ENCODE measurements at places on chromosomes 12 and 14. TPM values are rescaled to one million over a fixed set of nuclear protein-coding genes. Genes with fewer than 3 reads are reported as not detected.
A peak's percentile ranks its signal among the peaks of the same experiment; 100 is the strongest.

DNA sequence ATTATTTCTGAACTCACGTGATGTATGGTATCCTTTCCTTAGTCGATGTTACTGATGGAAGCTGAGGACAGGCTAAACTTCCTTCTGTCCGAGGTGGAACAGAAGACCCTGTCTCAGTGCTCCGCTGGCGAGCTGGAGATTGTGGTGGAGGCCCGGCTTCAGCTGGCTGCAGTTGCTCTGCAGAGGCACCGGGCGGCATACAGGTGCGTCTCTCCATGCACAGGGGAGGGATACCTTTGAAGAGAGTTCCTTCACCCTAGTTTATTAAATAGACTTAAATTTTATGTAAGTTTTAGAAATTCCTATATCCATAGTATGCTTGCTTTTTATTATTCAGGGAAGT is 186.7 kb upstream of the NEDD1 start:
- H3K4me3 ChIP-seq = no peak overlapping the region
- DNase-seq = no peak
- H3K4me1 ChIP-seq = no peaks in the 10 kb centered on the region
- H3K27ac ChIP-seq = no peak overlapping the region
- H3K27me3 ChIP-seq = no peaks in the 10 kb centered on the region
- H3K36me3 ChIP-seq = no peaks in the 10 kb centered on the region

DNA sequence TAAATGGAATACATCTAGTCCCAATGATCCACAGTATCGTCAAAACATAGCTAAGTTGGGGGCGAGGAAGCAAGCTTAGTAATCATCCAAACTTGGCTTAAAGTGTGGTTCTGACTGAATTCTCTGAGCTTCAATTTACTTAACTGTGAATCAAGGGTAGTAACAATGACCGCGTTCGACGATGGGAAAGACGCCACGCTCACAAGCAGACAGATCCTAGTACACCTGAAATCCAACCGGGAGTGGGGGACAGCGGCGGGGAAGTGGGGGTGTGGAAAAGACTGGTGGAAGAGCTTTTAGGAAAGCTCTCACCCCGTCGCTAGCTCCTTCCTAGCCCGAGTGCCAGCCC is 433 bp downstream of the COX16 start:
- peak overlapping the region; percentile 86 for H3K27ac ChIP-seq
- H3K4me1 ChIP-seq = no peaks in the 10 kb centered on the region
- no peaks in the 10 kb centered on the region for H3K27me3 ChIP-seq
- no peak for DNase-seq

DNA sequence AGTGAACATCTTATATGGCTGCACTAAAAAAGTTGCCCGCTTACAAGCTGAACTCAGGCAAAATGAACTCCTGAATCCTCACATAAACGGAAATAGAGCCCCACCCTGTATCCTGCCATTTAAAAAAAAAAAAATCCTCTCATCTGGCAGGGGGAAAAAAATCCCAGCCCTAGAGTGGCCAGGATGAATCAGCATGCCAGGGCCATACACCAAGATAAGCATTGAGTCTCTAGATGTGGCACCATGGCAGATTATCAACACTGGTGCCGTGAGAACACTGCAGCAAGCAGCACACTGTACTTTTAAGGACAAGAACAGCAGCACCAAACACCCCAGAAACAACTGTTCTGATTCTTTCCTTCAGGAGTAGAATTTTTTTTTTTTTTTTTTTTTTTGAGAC is 65.5 kb downstream of the RASSF3 start:
- no peak overlapping the region for H3K27ac ChIP-seq
- H3K4me3 ChIP-seq = no peak overlapping the region
- no peaks in the 10 kb centered on the region for H3K36me3 ChIP-seq
- no peak for DNase-seq
- no peaks in the 10 kb centered on the region for H3K27me3 ChIP-seq

DNA sequence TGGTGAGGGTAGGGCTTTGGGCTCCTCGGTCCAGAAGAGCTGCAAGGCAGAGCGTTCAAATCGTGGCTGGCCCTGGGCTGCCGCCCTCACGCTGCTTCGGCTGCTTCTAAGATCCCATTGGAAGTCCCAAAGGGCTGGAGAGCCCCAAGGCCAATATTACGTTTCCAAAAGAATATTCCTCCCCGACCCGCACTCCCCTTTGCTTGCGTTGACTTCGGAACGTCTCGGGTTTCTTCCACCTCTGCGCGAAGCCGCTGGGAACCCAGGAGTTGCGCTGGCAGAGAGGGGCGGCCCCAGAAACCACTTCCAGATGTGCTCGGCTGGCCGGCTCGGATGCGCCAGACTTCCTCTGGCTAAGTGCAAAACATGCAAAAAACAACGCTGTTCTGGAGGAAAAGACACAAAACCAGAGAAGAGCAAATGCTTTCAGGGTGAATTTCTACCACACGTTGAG is at the start of gene GLT8D2:
Gene GLT8D2 (minus strand): TSS at position 285 of the 454 bp plus-strand sequence. CDS start 30,539 bp downstream, outside the sequence.
- peak within 1 kb of the TSS; percentile 67 for H3K4me3 ChIP-seq
- H3K27me3 ChIP-seq = no peaks in the 10 kb centered on the region
- no peaks in the 10 kb centered on the region for H3K36me3 ChIP-seq
- peaks cover 3% of the 10 kb centered on the region for H3K4me1 ChIP-seq
- no peak within 1 kb of the TSS for H3K27ac ChIP-seq
- DNase-seq = peak; percentile 79

- no peak overlapping the region for H3K4me3 ChIP-seq
- H3K27me3 ChIP-seq = no peaks in the 10 kb centered on the region
- H3K27ac ChIP-seq = no peak overlapping the region
- DNase-seq = no peak
- H3K36me3 ChIP-seq = no peaks in the 10 kb centered on the region
- no peaks in the 10 kb centered on the region for H3K4me1 ChIP-seq
These were observed 43.2 kb downstream of the GALNT4 start for GRCh38 chr12:89481213-89481914.

DNA sequence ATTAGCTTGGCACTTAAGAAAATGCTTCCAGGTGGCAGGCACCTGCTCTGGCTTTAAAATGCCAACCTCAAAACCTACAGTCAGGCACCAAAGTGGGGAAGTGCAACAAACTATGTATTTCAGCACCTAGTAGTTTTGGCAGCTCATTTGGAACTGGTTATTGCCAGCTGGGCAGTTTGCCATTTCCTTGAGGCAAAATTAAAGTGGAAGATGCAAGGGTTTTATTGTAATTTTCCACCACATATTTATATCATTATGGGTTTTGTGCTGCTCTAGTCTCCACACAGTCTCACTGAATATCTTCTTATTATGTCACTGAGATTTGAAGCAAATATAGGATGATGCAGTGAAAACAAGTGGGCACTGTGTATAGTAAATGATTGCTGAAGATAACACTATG is 117.0 kb downstream of the PRKD1 start:
- H3K36me3 ChIP-seq = no peaks in the 10 kb centered on the region
- DNase-seq = no peak
- H3K4me1 ChIP-seq = peaks cover 2% of the 10 kb centered on the region
- no peak overlapping the region for H3K27ac ChIP-seq

- H3K36me3 ChIP-seq = no peaks in the 10 kb centered on the region
- DNase-seq = no peak
- no peaks in the 10 kb centered on the region for H3K4me1 ChIP-seq
- no peak overlapping the region for H3K4me3 ChIP-seq
These were observed 3.0 kb upstream of the CORO1C start for GRCh38 chr12:108734200-108734906.

- H3K4me3 ChIP-seq = no peak overlapping the region
- no peak for DNase-seq
- H3K27ac ChIP-seq = no peak overlapping the region
These were observed 10.2 kb upstream of the ACSM4 start for GRCh38 chr12:7293670-7294069.

DNA sequence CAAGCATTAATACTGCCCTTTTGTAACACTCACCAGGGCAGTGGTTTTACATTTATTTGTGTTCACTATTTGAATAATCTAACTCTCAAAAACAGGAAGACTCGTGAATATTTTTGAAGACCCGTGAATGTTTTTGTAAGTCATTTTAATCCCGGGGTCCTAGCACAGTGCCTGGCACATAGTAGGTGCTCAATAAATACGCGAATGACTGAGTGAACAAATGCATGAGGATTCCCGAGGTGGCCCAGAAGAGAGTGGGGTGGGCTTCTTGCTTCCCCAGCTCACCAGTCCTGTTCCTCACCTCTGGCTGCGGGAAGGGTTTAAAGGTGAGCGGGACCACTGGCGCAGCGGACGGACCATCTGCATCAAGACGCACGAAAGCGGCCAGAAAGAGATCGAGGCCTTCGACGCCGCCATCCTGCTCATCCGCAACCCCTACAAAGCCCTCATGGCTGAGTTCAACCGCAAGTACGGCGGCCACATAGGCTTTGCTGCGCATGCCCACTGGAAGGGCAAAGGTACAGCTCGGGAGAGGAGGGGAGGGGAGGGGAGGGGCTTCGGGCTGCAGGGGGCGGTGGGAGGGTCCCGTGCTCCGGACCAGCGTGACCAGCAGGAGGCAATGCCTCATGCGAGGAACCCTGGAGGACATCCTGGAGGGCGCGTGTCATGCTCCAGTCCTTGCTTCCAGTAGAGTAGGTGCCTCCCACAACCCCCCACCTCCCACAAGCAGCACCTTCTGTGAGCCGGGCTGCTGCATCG is 98.9 kb downstream of the CMKLR1 start:
- H3K36me3 ChIP-seq = no peaks in the 10 kb centered on the region
- H3K4me1 ChIP-seq = peaks cover 8% of the 10 kb centered on the region
- H3K27me3 ChIP-seq = no peaks in the 10 kb centered on the region
- no peak overlapping the region for H3K27ac ChIP-seq

- H3K4me1 ChIP-seq = no peaks in the 10 kb centered on the region
- no peaks in the 10 kb centered on the region for H3K36me3 ChIP-seq
- no peak overlapping the region for H3K4me3 ChIP-seq
- H3K27ac ChIP-seq = no peak overlapping the region
These were observed 304.8 kb upstream of the ATP2B1 start for GRCh38 chr12:90013409-90013808.

DNA sequence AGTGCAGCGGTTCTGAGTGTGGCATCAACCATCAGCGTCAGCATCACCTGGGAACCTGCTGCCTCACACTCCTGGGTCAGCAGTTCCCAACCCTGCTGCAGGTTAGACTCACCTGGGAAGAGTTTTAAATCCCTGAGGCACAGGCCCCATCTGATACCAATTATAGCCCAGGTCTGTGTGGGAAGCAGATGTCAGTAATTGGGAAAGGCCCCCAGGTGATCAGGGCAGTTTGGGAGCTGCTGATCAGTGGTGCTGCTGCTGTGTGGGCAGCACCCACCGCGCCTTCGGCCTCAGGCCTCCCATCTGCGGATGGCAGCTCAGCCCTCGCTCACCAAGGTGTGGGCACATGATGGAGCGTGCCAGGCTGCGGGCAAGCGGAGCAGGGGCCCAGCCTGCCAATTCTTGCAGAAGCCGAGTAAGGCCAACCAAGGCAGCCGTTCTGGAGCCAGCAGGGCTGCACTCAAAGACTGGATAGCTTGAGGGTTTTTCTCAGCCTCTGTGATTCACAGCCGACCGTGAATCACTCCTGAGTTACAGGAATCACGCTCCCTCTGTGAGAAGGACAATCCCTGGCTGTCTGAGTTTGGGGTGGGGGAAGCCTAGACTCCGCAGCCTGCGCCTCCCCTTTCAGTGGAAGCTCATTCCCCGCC is 155.6 kb upstream of the SFSWAP start:
- H3K4me1 ChIP-seq = peaks cover 10% of the 10 kb centered on the region
- no peaks in the 10 kb centered on the region for H3K27me3 ChIP-seq
- DNase-seq = no peak
- no peaks in the 10 kb centered on the region for H3K36me3 ChIP-seq
- H3K27ac ChIP-seq = no peak overlapping the region

DNA sequence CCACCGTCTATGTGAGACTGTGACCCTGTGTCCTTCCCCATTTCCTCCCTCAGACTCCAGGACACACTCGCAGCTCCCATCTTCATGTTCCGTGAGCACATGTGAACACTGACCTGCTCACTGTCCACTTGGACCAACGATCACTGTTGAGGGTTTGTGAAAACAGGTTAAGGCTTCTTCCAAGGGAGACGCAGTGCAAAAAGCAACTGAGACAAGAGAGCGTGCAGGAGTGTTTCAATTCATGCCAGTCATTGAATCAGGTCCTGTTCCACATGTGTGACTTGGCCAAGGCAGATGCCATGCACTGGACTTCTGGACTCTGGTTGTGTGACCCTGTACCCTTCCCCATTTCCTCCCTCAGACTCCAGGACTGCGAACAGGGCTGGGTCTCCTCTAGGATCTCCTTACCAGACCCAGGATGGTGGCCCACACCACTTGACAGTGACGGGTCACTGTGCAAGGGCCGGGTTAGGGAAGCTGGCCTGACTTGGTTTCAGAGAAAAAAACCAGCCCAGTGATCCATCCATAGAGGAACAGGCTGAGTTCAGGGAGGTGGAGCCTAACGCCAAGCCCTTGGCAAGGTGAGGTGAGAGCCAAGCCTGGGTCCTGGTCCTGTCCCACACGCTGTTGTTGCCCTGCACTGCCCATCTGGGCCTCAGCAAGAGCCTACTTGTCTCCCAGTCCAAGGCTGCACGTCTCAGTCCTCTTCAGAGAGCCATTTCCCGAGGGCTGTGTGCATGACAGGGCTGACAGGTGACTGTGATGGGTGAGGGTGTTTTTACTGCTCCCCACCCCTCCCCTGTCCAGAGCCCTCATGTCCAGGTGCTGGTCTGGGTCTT is 5.7 kb upstream of the KRT5 start:
- H3K27me3 ChIP-seq = no peaks in the 10 kb centered on the region
- no peak overlapping the region for H3K4me3 ChIP-seq
- H3K36me3 ChIP-seq = no peaks in the 10 kb centered on the region
- peak; percentile 17 for DNase-seq

GRCh38 chr14:22549981-22550673 is 38.9 kb downstream of the DAD1 start:
- no peaks in the 10 kb centered on the region for H3K36me3 ChIP-seq
- peaks cover 21% of the 10 kb centered on the region for H3K4me1 ChIP-seq

CLEC1B gene
- not detected for total RNA-seq

DNA sequence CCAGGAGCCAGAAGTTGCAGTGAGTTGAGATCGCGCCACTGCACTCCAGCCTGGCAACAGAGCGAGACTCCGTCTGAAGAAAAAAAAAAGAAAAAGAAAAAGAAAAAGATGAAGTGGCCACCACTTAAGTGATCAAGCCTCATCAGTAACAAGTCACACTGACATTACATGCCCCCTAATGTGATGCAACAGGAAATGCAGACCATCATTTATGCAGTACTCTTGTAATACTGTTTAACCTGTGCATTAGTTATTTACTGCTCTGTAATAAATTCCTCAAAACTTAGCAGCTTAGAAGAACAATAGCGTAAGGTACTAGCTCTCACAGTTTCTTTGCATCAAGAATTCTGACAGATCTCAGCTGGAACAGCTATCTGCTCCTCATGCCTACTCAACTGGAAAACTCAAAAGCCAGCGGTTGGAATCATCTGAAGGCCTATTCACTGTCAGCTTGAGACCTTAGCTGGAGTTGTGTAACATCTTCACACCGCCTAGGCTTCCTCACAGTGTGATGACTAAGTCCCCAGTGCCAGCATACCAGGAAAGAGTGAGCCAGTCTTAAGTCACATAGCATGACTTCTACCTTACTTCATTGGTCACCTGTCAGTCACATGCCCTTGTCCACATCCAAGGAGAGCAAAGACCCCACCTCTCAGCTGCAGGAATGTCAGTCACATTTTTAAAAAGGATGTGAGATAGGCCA is 31.5 kb downstream of the EPS8 start:
- no peaks in the 10 kb centered on the region for H3K4me1 ChIP-seq
- no peak for DNase-seq

Data from H1 (cell line).